Globus pallidus (tissue), 1 donor: ENCODE measurements at places on chromosomes 5 and 9.

DNA sequence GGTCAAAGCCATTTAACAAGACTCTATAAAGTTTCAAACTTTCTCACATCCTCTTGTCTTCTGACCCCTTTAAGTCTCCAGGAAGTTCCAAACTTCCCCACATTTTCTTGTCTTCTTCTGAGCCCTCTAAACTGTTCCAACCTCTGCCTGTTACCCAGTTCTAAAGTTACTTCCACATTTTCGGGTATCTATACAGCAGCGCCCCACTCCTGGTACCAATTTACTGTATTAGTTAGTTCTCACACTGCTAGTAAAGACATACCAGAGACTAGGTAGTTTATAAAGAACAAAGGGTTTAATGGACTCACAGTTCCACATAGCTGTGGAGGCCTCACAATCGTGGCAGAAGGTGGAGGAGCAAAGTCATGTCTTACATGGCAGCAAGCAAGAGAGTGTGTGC is 23.3 kb upstream of the PRLR start:
- DNase-seq, result no peak

DNA sequence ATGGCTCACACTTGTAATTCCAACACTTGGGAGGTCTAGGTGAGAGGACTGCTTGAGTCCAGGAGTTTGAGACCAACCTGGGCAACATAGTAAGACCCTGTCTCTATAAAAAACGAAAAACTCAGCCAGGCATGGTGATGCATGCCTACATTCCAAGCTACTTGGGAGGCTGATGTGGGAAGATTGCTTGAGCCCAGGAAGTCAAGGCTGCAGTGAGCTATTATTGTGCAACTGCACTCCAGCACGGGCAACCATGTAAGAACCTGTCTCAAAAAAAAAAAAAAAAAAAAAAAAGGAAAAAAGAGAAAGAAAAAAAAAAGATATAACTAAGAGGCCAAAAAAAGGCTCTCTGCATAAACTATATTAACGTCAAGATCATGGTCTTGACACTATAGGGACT is 27.3 kb downstream of the GIN1 start:
- no peak for DNase-seq

- DNase-seq, result peak; percentile 65
Observed at GRCh38 chr9:27447031-27447683, 76.9 kb upstream of the IFNK start.

GRCh38 chr5:1272201-1272600 is 22.7 kb downstream of the TERT start:
- DNase-seq, result no peak

- DNase-seq, result peak; percentile 67
Observed at GRCh38 chr5:10695055-10695649, 65.9 kb downstream of the DAP start.

GRCh38 chr9:136990242-136990911 is 1.8 kb upstream of the PAXX start:
- DNase-seq, result no peak

DNA sequence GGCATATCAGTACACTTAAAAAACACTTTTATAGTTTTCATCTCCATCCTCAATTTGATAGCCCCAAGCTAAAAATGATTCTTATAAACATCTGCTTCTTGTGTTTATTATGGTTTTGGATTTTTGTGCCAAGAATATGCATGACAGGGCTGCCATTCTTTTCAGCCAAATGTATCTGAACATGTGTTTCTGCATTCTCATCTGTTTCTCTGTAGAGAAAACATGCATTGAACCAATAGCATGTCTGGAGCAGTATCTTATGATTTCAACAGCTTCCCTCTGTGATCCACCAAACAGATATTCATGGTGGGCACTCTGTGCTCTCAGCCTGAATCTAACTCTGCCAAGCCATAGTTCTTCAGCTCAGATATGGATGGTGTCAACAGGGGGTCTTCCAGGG is 99.3 kb upstream of the ERCC6L2 start:
- DNase-seq, result no peak

DNA sequence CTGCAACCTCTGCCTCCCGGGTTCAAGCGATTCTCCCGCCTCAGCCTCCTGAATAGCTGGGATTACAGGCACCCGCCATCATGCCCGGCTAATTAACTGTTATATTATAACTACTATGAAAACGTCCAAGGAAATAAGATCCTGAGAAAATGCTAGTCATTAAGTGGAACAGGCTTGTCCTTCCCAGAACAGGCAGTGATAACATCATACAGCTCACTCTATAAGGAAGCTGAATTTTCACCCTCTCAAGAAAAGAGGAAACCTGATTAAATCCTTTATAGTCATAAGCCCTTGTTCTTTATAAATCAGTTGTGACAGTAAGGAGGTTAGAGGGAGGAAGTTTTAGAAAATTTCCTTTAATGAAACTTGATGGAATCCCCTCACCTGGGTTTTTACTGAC is 163.9 kb upstream of the CLINT1 start:
- no peak for DNase-seq

- no peak for DNase-seq
Observed at GRCh38 chr5:10077791-10078545, 171.7 kb downstream of the ATPSCKMT start.

GRCh38 chr5:93461756-93462155 is 119.3 kb downstream of the NR2F1-AS1 start:
- no peak for DNase-seq

- no peak for DNase-seq
Observed at GRCh38 chr9:84925225-84925872, 255.8 kb downstream of the NTRK2 start.

GRCh38 chr5:169290895-169291294 is 10.0 kb downstream of the SLIT3 start:
- no peak for DNase-seq

GRCh38 chr9:129080298-129080600 is 662 bp upstream of the DOLPP1 start:
- no peak for DNase-seq
